Upper lobe of left lung (tissue), 6 donors: ENCODE measurements at places on chromosomes 7 and 10. TPM values are rescaled to one million over a fixed set of nuclear protein-coding genes. Genes with fewer than 3 reads are reported as not detected.

- no peak for DNase-seq
These were observed 16.1 kb upstream of the CSGALNACT2 start for GRCh38 chr10:43122096-43122495.

GRCh38 chr7:97450516-97450915, 281.4 kb upstream of the TAC1 start:
- no peak for DNase-seq

GRCh38 chr10:48671914-48672595, 12.6 kb upstream of the WDFY4 start:
- DNase-seq: peak; percentile 58

DNA sequence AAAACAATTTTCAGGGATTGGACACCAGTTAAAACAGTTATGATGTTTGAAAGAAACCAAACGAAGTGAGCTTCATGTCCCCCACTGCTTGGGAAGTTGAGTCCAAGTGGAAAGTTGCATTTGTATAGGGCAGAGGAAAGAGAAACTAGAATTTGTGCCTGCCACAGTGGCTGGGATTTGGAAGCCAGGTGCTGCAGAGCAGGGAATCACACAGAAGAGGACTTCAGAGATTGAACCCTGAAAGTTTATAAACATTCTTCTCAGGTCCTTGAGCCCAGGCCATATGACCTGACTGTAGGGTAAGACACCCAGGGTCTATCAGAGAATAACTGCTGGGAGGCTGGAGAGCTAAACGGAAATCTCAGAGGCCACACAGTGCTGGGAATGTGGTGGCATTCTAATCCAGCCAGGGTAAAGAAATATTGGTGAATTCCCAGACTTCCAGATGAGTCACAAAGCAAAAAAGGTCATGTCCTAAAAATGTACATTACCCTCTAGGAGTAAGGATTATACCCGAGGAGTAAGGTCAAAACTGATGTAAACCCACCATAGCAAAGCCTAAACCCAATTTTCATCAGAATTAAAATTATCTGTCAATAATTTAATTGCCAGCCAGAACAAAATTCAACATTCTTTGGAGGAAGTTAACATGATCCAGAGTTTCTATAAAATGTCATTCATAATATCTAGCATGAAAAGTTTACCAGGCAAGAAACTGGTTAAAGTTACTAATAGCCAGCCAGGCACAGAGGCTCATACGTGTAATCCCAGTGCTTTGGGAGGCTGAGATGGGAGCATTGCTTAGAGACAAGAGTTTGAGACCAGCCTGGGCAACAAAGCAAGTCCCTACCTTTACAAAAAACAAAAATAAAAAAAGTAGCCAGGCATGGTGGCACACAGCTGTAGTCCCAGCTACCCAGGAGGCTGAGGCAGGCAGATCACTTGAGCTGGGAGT, 31.2 kb downstream of the TOMM7 start:
- no peak for DNase-seq

- DNase-seq: no peak
These were observed 441.7 kb downstream of the TYW1 start for GRCh38 chr7:67438198-67438882.

GRCh38 chr7:20442951-20443350, 112.3 kb downstream of the ITGB8 start:
- DNase-seq: no peak

- no peak for DNase-seq
These were observed 175.0 kb upstream of the PLXNA4 start for GRCh38 chr7:132751244-132751647.

GRCh38 chr10:6416892-6417512, 163.1 kb downstream of the PRKCQ start:
- no peak for DNase-seq

GRCh38 chr7:768881-769504, 41.9 kb upstream of the PRKAR1B start:
- no peak for DNase-seq

The ITPRID1 gene
- total RNA-seq: not detected

The C10orf62 gene
- not detected for total RNA-seq

The ATOH7 gene
- total RNA-seq: not detected

The TRIM56 gene
- 36.8 TPM for total RNA-seq

The ENKUR gene
- total RNA-seq: 0.31 TPM

The NACAD gene
- 2.3 TPM for total RNA-seq

The ZNF655 gene
- 161 TPM for total RNA-seq
